ENCODE measurements at places on chromosomes 3 and 15. TPM values are rescaled to one million over a fixed set of nuclear protein-coding genes. Genes with fewer than 3 reads are reported as not detected.

The CSPG5 gene
- polyA plus RNA-seq, result 0.10 TPM

The CKMT1A gene
- not detected for polyA plus RNA-seq

DNA sequence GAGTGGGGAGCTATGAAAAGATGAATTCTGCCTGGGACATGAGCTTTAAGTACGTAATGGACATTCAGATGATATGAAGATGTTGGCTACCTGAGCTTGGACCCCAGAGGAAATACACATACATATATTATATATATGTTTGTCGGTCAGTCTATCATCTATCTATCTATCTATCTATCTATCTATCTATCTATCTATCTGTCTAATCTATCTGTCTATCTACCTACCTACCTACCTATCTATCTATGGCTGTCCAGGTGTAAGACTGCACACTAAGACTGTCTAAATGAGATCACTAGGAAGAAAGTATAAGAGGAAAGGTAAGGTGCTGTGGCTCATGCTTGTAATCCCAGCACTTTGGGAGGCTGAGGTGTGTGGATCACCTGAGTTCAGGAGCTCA lies 18.2 kb upstream of the CELF6 start:
- DNase-seq, result no peak

The BCL6 gene
- 20.4 TPM for polyA plus RNA-seq

The FSD2 gene
- not detected for polyA plus RNA-seq
